ENCODE measurements at places on chromosomes 2 and 18. TPM values are rescaled to one million over a fixed set of nuclear protein-coding genes. Genes with fewer than 3 reads are reported as not detected.
A peak's percentile ranks its signal among the peaks of the same experiment; 100 is the strongest.

DNA sequence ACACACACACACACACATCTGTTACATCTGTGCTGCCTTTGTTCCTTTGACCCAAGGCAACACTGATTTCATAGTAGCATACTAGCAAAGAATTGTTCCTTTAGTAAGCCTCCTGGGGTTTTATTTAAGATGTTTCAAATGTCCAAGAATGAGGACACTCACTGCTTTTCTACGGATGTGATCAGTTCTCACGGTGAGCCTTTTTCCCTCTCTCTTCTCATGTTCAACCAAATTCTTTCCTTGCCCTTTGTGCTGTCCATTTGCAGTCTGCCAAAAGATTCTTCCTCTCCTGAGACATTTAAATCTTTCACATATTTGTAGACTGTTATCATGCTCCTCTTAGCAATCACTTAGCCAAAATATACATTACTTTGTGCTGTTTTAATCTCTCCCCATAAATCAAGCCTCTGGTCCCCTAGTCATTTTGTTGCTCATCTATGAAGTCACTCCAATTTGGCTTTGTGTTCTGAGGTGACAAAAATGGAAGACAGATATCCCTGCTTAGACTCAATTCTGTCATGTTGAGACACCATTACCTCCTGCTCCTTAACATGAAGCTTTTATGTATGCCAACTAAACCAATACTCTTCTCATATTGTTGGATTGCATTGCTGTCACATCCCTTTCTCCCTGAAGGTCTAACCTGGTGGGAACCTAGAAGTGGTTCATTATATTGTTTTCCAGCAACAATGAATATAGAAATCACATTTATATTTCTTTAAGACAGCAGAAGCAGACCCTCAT is 1605.3 kb upstream of the ACVR2A start:
- no peaks in the 10 kb centered on the region for H3K27me3 ChIP-seq
- H3K36me3 ChIP-seq, result no peaks in the 10 kb centered on the region
- no peak for DNase-seq
- H3K4me3 ChIP-seq, result no peak overlapping the region
- peaks cover 28% of the 10 kb centered on the region for H3K4me1 ChIP-seq
- H3K27ac ChIP-seq, result peak overlapping the region; percentile 71

The PDE1A gene
- total RNA-seq, result 1.9 TPM

The FTCDNL1 gene
- 2.1 TPM for total RNA-seq

The CRACDL gene
- total RNA-seq, result 1.7 TPM

DNA sequence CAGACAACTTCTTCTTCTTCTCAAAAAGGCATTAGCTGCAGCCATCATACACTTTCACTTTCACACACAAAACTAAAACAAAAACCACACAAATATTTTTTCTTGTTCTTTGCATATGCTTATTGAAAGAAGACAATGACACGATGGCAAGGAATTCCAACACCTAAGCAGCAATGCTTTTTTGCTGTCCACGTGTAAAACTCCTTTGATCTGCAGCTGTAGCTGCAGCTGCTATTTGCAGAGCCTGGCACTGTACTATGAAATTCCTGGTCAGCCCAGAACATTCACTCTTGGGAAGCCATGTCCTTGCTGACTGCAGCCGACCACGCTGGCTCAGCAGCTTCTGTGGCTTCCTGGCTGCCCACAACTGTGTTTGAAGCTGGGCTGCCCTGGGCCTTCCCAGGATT is 316.2 kb downstream of the CDH2 start:
- no peaks in the 10 kb centered on the region for H3K36me3 ChIP-seq
- H3K4me1 ChIP-seq, result peaks cover 17% of the 10 kb centered on the region
- no peak overlapping the region for H3K4me3 ChIP-seq

DNA sequence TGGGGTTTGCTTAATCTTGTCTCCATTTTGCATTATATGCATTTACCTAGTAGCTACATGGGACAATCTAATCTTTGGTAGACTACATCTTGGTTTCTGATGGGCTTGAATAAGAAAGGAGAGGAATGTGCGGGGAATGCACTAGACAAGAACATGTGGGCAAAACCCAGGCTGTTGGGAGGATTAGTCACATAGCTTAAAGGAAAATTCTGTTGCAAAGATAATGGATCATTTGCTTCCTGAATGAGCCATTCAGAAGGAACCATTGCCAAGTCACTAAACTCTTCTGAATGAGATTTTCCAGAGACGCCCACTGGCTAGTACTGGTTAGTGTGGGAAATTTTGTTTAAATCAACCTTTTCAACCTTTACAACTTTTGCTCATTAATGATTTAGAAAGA is 84.8 kb downstream of the OSBPL6 start:
- H3K4me3 ChIP-seq, result no peak overlapping the region
- H3K27ac ChIP-seq, result no peak overlapping the region
- peaks cover 4% of the 10 kb centered on the region for H3K36me3 ChIP-seq

Measured in mesothelial cell of epicardium (in vitro differentiated cells).